ENCODE measurements at places on chromosomes 11 and 22. TPM values are rescaled to one million over a fixed set of nuclear protein-coding genes. Genes with fewer than 3 reads are reported as not detected.

The PIH1D2 gene
- 0.73 TPM for total RNA-seq

The C22orf31 gene
- not detected for total RNA-seq

The TEX12 gene
- total RNA-seq: not detected

The RIBC2 gene
- total RNA-seq: 1.8 TPM

The P2RY6 gene
- total RNA-seq: not detected

The TMEM109 gene
- total RNA-seq: 30.3 TPM

The RHOD gene
- 10.5 TPM for total RNA-seq

The RTN4R gene
- 21.8 TPM for total RNA-seq

The CEP126 gene
- total RNA-seq: 1.3 TPM

The SCN4B gene
- 2.8 TPM for total RNA-seq

The IGSF9B gene
- total RNA-seq: 42.3 TPM

The TMA7B gene
- not detected for total RNA-seq

The OR2D3 gene
- not detected for total RNA-seq

The E2F8 gene
- total RNA-seq: 11.5 TPM

The OR1S2 gene
- total RNA-seq: not detected

The PPM1F gene
- 22.8 TPM for total RNA-seq

The PANX1 gene
- 34.5 TPM for total RNA-seq

The OR8K5 gene
- total RNA-seq: not detected

The ESAM gene
- total RNA-seq: not detected

The UPK3A gene
- not detected for total RNA-seq

The VPS11 gene
- total RNA-seq: 16.6 TPM

The CD82 gene
- 7.9 TPM for total RNA-seq

The JRKL gene
- total RNA-seq: 5.4 TPM

The GGT5 gene
- total RNA-seq: not detected

The OR8I2 gene
- total RNA-seq: not detected

The FAT3 gene
- total RNA-seq: 24.4 TPM

The LBHD1 gene
- total RNA-seq: 5.2 TPM

The OR51I1 gene
- total RNA-seq: not detected
